ENCODE measurements at places on chromosomes 7 and 10.

- peak; percentile 76 for DNase-seq
These were observed at the start of gene MACC1 for GRCh38 chr7:20217193-20217948. TSS of gene MACC1 (minus strand) at chr7:20217384. CDS start at chr7:20161862, 55,522 bp downstream.

DNA sequence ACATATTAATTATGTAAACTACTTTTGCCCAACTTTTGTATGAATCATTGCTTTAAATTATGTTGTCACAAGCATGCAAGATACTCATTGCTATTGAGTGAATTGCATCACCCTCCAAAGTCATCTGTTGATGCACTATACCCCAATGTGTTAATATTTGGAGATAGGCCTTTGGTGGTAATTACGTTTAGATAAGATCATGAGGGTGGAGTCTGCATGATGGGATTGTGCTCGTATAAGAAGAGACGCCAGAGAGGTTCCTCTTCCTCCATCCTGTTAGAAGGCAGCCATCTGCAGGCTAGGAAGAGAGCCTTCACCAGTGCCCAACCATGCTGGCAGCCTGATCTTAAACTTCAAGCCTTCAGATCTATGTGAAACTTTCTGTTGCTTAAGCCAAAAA lies 95.3 kb upstream of the MAGI2 start:
- DNase-seq = no peak

DNA sequence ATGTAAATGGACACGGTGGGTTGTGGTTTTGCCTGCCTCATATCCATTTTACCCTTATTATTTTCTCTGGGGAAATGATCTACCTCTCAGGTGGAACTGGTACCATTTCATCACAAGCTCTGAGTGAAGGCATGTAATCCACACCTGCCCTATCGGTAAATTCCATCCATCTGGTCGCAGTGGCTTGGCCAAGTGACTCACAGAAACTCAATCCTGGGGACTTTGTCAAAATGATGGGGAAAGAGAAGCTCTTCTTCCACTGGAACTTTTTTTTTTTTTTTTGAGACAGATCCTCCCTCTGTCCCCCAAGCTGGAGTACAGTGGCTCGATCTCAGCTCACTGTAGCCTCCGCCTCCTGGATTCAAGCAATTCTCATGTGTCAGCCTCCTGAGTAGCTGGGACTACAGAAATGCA lies 48.2 kb upstream of the ANKRD1 start:
- no peak for DNase-seq

GRCh38 chr7:492714-493065 lies 27.0 kb downstream of the PDGFA start:
- DNase-seq = no peak

GRCh38 chr10:12434277-12434676 lies 84.9 kb downstream of the CAMK1D start:
- no peak for DNase-seq

- DNase-seq = no peak
These were observed 9.9 kb downstream of the C7orf57 start for GRCh38 chr7:48045195-48045765.

GRCh38 chr7:18225067-18225466 lies 197.4 kb upstream of the PRPS1L1 start:
- DNase-seq = peak; percentile 35

DNA sequence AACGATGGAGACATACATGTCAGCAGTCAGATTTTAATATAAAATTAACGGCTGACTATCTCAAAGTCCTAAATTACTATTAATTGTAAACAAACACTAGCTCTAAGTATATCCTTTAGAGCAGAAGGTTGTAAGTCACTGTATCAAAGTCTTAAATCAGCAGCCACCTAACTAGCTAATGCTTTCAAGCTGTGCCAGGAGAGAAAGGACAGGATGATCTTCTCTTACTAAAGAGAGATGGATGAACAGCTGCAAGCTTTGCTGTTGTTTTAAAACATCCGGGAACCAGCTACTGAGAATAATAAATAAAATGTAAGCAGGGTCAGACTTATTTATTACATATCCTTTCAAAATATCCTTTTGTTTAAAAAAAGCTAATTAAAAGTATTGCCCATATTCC lies 24.0 kb upstream of the ABLIM1 start:
- DNase-seq = no peak

- DNase-seq = no peak
These were observed 757.9 kb downstream of the GRID1 start for GRCh38 chr10:85608706-85609105.

Data from inflammatory macrophage treated with lipopolysaccharide for 4 hours (primary cell).